T-cell (primary cell): ENCODE measurements at places on chromosomes 7 and 10. TPM values are rescaled to one million over a fixed set of nuclear protein-coding genes. Genes with fewer than 3 reads are reported as not detected.

Gene SPDYE16
- total RNA-seq, result 0.54 TPM

- DNase-seq, result no peak
Observed at GRCh38 chr7:77665161-77665560, 31.1 kb upstream of the RSBN1L start.

Gene DDX21
- total RNA-seq, result 60.7 TPM

- DNase-seq, result no peak
Observed at GRCh38 chr7:71601851-71602250, 469.9 kb downstream of the GALNT17 start.

DNA sequence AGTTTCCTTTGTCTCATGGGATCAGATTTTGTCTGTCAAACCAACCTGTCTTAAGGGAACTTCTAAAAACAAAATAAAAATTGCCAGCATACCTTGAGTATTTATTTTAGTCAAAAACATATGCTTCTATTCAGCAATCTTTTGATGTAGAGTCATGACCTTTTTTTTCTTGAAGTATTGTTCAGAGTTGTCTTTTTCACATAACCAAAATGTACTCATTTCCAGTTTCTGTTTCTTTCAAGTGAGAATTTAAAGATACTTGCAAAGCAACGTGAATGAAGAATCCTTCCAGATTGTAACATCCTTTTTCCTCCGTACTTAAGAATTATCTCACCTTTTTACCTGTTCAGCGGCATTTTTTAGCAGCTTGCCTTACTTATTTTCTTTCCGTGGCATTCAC, 37.8 kb downstream of the GNAI1 start:
- DNase-seq, result no peak

- no peak for DNase-seq
Observed at GRCh38 chr10:23375366-23375765, 30.8 kb upstream of the C10orf67 start.

- DNase-seq, result no peak
Observed at GRCh38 chr10:100824886-100825285, 79.5 kb downstream of the PAX2 start.

DNA sequence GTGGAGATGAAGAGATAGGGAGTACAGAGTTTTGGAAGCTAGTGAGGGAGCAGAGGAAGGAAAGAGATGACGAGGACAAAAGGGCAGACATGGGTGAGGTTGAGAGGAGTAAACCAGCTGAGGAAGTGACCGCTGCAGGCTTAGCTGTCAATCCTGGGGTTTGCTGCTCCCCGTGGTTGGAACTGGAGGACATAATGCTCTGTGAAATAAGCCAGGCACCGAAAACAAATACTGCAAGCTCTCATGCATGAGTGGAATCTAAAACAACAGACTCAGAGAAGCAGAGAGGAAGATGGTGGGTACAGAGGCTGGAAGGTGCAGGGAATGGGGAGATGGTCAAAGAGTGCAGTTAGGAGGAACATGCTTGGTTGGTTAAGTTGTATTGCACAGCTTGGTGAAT, 482.2 kb upstream of the C7orf33 start:
- no peak for DNase-seq

DNA sequence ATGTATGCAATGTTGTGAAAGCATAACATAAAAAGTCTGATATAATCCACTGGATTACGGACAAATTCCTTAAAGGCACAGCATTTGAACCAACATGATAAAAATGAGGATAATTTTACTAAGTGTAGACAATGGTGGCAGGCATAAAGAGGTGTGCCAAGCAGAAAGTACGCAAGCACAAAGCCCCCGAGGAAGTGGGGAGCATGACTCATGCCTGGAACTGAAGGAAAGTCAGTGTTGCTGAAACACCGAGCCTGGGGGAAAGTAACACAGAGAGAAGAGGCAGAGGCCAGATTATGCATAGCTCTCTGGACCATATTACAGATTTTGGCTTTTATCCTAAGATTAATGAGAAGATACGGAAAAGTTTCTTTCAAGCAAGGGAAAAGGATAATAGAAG, 490.0 kb upstream of the PHF14 start:
- no peak for DNase-seq
